ENCODE measurements at places on chromosomes 7 and 10.

GRCh38 chr10:76647301-76647700, 990.3 kb downstream of the KCNMA1 start:
- DNase-seq = no peak

- DNase-seq = peak; percentile 48
Measured at GRCh38 chr10:103921750-103922195, 3.8 kb upstream of the STN1 start.

- no peak for DNase-seq
Measured at GRCh38 chr7:128383776-128384175, 22.3 kb upstream of the PRRT4 start.

DNA sequence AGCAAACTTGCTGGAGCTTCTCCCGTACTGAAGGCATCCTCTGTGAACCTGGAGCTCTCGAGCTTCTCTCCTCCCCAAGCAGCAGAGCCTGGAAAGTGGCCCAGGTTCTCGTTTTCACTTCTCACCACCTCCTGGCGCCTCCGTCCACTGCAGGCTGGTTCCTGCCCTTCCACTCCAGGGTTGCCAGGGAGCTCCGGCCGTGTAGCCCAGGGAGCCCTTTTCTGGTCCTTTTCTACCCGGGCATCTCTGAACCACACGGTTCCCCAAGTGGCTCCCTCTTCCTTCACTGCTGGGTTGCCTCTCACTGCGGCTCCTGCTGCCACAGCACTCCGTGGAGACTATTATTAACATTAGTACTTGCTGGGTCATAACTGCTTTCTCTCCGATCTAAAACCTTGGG, 208.6 kb upstream of the PPP2R2D start:
- no peak for DNase-seq

- DNase-seq = peak; percentile 75
Measured at GRCh38 chr10:102322914-102323313, 72.6 kb upstream of the NFKB2 start.

DNA sequence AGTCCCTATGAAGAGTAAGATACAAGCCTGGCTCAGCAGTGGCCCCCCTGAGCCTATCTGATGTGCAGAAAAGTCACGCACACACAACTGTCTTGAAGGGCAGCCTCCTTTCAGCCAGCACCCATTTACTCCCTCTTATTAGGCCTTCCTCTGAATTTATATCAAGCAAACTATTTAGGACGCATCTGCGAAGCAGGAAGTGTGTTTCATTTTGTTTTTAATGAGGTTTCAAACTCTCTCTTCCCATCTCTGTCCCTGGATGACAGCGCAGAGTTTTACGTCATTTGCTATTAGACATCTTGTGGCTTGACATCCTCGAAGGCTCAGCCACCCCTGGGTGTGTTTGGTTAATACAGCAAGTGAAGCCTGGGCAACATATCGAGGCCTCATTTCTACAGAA, 79.5 kb downstream of the CUX1 start:
- no peak for DNase-seq

DNA sequence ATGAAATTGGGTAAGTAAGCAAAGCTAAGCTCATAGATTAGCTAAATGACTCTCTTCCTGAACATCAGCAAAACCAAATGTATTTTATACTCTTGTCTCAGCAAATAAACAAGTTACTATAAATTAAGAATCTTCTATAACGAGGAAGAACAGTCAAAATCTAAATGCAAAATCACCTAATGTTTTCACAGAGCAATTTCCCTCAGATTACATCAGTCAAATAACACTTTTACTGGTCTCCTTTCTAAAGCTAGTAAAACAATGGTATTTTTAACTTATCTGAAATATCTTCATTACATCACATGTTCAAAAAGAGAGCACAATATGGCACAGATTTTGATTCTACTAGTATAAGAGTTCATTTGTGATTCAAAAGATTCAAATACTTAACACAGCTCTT, 16.5 kb upstream of the GPR22 start:
- no peak for DNase-seq

DNA sequence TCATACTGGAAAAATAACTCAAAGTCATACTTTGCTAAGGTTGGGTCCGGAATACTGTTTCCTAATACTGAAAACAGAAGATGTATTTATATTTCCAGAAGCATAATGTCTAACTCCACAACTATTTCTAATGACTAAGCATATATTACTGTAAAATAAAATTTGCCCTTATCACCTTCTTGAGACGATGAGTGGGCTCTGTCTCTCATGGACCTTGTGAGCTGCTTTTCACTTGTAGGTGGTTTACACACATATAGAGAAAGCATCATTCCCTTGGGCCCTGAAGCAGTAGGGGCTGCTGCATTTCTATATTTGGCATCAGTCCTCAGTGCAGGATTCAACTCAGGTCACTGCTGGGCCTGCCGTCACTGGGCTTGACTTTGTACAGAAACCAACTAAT, 10.7 kb upstream of the FAM13C start:
- no peak for DNase-seq

GRCh38 chr10:127922675-127923366, 15.9 kb downstream of the PTPRE start:
- DNase-seq = no peak

DNA sequence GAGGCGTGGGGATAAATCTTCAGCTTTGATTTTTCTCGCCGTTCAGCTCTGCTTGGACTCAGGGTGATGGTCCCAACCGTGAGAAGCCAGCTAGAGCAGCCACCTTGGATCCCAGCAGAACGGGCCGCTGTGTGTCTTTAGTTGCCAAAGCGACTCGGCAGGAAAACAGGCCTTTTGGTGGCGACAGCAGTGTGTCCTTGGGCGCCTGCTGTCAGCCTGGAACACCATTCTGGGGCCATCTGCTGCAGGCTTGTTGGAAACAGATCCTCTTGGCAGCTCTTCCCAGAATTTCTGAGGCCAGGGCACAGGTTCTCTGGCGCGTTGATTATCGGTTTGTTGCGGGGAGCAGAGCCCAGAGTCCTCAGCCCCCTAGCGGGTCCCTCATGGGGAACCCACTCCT, 97.6 kb downstream of the CUX1 start:
- DNase-seq = no peak

- DNase-seq = no peak
Measured at GRCh38 chr10:93671042-93671441, 31.4 kb downstream of the FRA10AC1 start.

DNA sequence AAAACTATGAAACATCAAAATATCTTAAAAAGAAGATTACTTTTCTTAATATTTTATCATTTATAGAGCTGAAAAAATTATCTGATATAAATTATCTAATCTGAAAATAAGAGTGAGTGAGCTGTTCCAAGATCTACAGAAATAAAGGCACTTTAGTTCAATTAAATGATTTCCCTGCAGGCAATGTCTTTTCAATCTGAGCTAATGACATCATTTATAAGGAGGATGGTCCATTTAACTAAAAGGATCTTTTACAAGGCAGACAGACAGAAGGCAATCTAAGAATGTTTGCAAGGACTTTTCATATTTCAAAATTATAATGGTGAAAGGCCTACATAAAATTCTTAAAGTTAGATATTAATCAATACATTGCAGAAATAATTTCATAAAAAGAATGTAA, 71.8 kb downstream of the SKAP2 start:
- no peak for DNase-seq

- DNase-seq = no peak
Measured at GRCh38 chr7:80859272-80859970, 59.4 kb downstream of the SEMA3C start.

DNA sequence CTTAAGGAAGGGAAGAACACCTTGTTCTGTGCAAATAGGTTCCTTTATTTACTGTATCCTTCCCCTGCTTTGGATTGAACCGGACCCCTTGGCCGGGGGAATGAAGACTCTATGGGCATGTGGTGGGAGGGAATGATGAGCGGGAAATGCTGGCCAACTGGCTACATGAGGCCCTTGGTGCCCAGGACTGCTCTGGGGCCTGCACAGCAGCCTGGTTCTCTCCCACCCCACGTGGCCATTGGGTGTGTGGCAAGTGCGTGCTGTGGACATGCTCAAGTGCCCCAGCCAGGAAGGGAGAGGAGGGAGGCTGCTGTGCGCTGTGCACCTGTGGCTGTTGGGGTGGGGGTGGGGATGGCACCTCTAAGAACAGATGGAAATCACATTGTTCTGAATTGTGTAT, 917.0 kb upstream of the GHITM start:
- DNase-seq = no peak

DNA sequence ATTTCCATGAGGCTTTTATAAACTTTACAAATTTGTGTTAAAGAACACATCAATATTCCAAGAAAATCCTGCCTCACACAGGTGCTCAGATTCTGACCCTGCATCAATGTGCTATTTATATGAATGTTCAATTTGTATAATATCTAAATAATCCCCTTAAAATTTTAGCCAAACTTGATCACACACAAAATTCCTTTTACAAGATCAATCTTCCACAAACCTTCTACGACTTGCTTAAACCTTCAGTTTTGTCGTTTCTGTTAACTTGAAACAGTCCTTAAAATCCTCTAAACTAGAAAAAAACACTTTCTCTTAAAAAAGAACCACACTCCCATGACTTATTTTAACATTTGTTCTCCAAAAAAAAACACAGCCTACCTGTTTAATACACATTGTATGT, 20.2 kb upstream of the TRPV6 start:
- no peak for DNase-seq

GRCh38 chr7:141649137-141649864, 52.7 kb downstream of the DENND11 start:
- DNase-seq = no peak

- DNase-seq = no peak
Measured at GRCh38 chr7:73976761-73977618, 51.0 kb upstream of the ELN start.

DNA sequence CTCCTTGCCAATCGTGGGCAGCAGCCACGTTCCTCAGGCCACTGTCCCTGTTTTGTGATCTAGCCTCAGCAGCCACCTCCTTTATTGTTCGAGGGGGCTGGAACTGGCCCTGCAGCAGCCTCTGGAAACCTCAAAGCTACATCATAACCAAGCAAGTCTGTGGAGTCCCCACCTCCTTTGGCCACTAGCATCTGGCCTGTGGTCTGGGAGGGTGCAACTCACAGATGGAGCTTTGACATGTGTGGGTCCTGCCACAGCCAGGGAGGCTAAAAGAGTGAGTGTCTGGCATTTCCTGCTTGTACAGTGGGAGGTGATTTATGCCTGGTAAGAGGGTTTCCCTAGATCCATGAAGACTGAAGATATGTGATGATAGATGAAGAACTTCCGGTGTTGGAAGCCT, 32.3 kb upstream of the NUB1 start:
- DNase-seq = no peak

DNA sequence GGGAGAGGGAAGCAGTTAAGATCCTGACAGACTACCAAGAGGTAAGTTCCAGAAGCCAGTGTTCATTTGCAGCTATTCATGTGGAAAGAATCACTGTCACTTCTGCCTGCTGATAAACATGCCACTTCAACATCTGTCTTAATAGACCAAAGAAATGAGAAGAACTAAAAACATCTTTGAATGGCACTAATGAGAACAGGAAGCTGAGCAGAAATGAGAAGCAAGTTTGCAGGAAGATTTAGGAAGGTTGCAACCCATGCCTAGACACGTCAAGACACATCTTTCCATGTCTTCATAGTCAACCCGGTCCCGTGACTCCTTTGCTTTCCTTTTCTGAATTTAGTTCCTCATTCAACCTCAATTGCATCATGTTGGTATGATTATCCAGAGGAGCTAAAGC, 180.0 kb downstream of the PDE1C start:
- DNase-seq = no peak

DNA sequence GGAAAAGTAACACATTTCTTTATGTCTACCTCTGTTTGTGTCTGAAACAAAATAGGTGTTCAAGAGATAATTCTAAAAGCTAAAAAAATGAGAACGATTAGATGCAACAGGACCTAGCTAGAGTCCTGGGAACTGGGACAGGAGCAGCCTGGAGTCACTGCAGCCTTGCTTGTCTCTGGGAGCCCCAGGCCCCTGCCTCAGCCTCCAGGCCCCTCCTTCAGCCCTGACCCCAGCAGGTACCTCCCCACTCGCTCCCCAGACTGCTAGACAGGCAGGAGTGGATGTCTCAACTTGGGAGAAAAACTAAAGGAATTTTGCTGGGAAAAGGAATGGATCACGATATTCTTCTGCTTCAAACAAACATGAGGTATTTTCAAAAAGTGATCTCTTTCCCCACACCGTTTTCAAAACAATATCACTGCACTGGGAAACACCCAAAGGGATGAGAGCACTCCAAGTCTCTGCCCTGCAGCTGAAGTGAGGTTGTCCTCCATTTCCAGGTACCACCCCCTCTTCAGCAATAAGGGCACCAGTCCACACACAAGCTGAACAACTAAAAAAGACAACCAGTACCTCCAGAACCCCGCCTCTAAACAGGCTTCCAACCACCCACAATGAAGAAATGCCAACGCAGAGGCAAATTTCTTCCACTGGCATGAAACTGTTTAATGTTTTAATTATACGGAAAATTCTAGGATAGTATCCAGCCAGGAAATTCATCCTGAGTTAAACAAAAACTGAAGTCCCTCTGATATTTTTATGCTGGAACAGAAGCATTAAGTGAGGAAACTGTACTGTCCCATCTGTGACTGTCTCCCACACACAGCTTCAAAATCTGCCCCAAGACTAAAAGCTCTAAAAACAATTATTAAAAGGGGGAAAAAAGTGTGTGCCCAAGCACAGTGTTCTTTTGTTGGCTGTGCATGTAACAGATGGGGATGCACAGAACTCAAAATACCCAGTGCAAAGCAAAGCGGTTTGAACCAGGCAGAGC, 47.2 kb downstream of the XPNPEP1 start:
- no peak for DNase-seq

- DNase-seq = peak; percentile 78
Measured at GRCh38 chr7:23470330-23471105, at the start of gene IGF2BP3. IGF2BP3 (minus strand) TSS chr7:23470491; CDS start chr7:23470110, 381 bp downstream.

DNA sequence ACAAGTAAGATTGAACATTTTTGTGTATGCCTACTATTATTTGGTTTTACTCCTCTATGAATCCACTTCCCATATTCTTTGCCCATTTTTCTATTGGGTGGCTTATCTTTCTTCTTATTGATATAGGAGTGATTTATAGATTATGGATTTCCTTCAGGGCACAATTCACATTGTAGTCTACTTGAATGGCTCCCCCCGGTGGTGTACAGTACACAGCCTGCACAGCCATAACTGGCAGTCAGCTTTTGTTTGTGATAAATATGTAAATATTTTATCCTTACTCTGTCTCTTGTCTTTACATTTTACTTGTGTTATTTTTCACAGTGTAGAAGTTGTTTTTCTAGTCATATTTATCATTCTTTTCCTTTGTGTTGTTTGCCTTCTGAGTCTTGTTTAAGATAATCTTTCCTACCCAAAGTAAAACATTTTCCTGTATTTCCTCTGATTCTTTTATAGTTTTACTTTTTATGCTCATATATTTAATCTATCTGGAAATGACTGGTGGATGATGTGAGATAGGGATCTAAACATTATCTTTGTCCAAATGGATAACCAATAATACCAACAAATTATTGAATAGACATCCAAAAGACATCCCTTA, 23.9 kb upstream of the CALD1 start:
- DNase-seq = peak; percentile 59
